ENCODE measurements at places on chromosomes 2 and 18. TPM values are rescaled to one million over a fixed set of nuclear protein-coding genes. Genes with fewer than 3 reads are reported as not detected.

GRCh38 chr2:63587814-63588384, 378 bp downstream of the WDPCP start:
- no peaks in the 10 kb centered on the region for H3K27me3 ChIP-seq
- no peaks in the 10 kb centered on the region for H3K36me3 ChIP-seq
- H3K27ac ChIP-seq: peak overlapping the region; percentile 82

DNA sequence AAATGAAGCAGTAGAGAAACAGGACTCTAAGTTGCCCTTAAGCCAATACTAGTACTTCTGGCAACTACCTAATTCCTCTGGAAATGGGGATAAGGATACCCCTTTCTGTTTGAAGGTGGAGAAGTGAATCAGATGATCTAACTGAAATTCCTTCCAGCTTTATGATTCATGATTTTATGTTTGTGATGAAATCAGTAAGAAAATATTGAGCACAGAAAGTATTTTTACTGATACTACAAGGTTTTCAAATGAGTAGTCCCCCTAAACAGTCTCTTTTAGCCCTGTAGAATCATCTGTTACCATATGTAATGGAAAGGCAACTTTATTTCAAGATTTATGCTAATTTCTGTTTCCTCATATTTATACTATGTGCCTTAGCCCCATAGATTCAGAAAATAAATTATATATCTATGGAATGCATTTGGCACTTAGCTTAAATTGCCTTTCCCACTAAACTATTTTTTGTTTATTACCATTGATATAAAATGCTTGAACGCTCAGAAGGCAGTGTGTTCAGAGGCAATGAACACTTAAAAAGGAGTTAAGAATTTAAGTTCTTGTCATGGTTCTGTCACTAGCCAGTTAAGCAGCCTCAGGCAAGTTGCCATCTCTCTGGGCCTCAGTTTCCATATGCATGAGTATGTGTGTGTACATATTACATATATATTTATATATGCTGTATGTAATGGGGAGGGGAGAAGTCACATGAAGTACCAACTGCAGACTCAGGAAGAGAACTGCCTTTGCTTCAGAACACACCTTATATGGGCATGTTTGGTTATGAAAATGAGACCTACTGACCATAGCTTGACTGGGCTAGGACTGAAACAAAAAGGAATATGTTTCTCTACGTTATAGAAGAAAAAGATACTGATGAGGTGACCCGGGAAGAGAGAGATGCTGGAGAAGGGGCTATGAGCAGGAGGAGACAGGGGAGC, 97.7 kb downstream of the CDC42EP3 start:
- no peaks in the 10 kb centered on the region for H3K4me1 ChIP-seq
- H3K27me3 ChIP-seq: no peaks in the 10 kb centered on the region
- no peaks in the 10 kb centered on the region for H3K36me3 ChIP-seq
- H3K27ac ChIP-seq: no peak overlapping the region
- H3K4me3 ChIP-seq: no peak overlapping the region
- no peak for DNase-seq

HNRNPLL gene
- total RNA-seq: 63.6 TPM

GRCh38 chr18:69715191-69715795, 232.4 kb downstream of the CD226 start:
- no peak overlapping the region for H3K4me3 ChIP-seq
- H3K36me3 ChIP-seq: no peaks in the 10 kb centered on the region
- H3K27me3 ChIP-seq: no peaks in the 10 kb centered on the region
- no peak overlapping the region for H3K27ac ChIP-seq
- DNase-seq: no peak
- no peaks in the 10 kb centered on the region for H3K4me1 ChIP-seq

DNA sequence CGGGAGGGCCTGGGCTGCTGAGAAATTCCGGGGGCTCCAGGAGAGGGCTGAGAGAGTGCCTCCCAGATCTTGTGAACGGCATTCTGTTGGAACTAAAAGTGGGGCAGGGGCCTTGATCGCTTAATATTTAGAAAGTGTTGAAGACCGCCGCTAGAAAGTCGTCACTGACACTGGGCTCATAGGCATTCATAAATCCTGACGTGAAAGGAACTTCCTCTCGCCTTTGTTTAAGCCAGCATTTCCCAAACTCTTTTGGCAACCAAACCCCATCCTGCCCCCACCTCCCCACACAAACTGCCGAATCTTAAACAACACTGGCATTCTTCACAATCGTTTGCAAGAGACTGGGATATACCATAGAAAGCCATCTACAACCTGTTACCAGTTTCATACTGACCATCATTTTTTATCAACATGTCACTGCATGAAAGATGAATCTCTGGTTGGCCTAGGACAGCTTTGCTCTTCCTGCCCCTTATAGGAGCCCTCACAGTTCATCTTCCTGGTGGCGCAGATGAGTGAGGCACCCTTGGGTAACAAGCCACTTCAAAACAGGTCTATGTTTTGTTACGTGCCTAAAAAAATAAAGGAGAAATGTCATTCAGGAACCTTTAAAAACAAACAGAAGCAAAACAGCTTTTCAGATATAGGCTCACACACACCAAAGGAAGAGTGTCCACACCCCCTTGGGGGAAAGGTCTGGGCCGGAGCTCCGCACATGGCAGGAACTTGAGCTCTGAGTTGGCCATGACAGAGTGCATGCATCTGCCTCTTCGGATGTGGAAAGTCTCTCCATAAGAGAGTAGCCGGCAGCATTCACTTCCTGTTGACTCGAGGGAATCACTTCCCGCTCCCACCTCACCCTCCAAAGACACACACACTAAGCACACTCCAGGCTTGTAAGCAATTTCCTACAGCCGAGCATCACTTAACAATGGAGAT, 13.0 kb downstream of the MTERF4 start:
- H3K4me1 ChIP-seq: peaks cover 16% of the 10 kb centered on the region
- DNase-seq: no peak
- H3K36me3 ChIP-seq: no peaks in the 10 kb centered on the region
- no peak overlapping the region for H3K4me3 ChIP-seq
- H3K27me3 ChIP-seq: no peaks in the 10 kb centered on the region

DNA sequence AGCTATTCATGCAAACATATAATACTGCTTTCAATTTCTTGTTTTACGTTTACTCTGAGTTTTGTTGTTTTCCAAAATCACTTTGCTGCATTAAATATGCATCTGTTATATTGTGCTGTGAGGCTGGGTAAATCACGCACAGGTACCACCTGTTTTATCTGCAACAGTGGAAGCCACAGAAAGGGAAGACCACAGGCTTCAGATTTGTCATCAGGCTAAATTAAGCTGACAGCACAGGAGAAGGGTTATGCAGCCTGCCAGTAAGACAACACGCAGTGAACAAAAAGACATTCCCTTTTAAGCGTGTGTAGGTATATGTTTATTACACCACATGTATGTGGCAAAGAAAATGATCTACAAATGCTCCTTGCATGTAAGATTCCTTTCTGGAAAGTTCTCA, 38.2 kb downstream of the ZNF516 start:
- no peaks in the 10 kb centered on the region for H3K36me3 ChIP-seq
- H3K4me3 ChIP-seq: no peak overlapping the region
- peaks cover 7% of the 10 kb centered on the region for H3K4me1 ChIP-seq
- DNase-seq: no peak
- H3K27ac ChIP-seq: no peak overlapping the region
- no peaks in the 10 kb centered on the region for H3K27me3 ChIP-seq

GRCh38 chr2:222159221-222159620, 139.6 kb downstream of the PAX3 start:
- no peak overlapping the region for H3K4me3 ChIP-seq
- no peak overlapping the region for H3K27ac ChIP-seq
- H3K27me3 ChIP-seq: peaks cover 7% of the 10 kb centered on the region
- no peak for DNase-seq
- H3K36me3 ChIP-seq: no peaks in the 10 kb centered on the region

Measured in prostate gland (tissue), 2 donors.